Spinal cord (tissue), 10 donors: ENCODE measurements at places on chromosomes 1 and 21. TPM values are rescaled to one million over a fixed set of nuclear protein-coding genes. Genes with fewer than 3 reads are reported as not detected.

AADACL4 gene
- total RNA-seq, result 0.11 TPM

BCL2L15 gene
- 0.72 TPM for total RNA-seq

S100A3 gene
- total RNA-seq, result not detected

LAMB3 gene
- total RNA-seq, result 1.3 TPM

LCE3B gene
- total RNA-seq, result not detected

S100A5 gene
- total RNA-seq, result not detected

LINGO4 gene
- total RNA-seq, result 2.0 TPM

SLC35F3 gene
- total RNA-seq, result 13.5 TPM
